DMS153 (cell line): ENCODE measurements at places on chromosomes 3 and 15.

DNA sequence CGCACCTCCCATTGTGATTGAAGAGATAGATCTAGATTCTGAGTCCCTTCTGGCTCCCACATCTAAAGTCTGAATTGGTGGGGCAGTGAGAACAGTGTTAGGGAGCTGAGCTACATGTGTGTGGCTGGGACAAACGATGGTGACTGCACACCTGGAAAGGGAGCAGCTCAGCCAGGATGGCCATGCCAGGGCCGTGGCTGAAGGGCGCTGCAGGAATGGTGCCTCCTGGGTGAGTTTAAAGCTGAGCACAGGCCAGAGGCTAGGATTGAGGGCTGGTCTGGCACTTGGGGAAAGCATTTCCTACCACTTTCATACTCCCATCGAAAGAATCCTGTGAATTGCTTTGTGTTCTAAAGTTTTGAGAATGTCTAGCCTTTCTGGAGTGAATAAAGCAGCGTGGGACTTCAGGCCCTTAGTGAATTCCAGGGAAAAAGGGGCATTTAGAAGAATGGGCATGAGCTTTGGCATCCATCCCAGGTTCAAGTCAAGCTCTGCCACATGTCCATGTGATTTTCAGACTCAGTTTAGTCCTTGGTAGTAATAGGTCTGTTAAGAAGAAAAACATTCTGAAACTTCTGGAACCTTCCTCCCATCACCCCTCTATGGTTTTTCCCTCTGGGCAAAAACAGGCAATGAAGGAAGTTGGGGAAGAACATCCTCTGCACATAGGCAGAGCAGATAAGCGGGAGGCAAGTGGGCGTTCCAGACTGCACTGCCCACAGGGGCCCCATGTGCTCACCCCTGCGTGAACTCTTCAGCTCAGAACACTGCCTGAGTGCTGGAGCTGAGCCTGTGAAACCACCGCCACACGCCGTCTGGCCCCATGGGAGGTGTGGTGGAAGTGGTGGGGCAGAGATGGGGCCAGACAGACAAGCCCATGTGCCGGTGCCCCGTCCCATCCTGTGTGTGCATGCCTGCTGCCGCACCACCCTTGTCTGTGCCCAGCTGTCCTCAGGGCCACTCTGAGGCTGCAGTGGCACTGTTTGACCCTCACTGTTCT lies 12.9 kb upstream of the CPNE9 start:
- no peak for DNase-seq

DNA sequence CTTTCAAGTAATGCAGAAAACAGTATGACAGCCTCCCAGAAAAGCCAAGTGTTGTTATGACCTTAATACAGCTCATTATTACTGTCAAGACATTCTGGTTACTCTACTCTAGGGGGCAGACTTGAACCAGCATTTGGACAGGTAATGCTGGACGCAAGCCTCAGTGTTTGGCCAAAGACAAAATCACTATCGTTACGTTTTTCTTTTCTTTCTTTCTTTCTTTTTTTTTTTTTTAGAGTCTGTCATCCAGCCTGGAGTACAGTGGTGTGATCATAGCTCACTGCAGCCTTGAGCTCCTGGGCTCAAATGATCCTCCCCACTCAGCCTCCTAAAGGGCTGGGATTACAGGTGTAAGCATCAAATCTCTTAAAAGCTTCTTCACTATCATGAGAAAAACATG lies 29.4 kb upstream of the TMEM45A start:
- DNase-seq: peak; percentile 45

- DNase-seq: no peak
Observed at GRCh38 chr15:68429691-68430470, 2.1 kb downstream of the ITGA11 start.

GRCh38 chr3:106345353-106346027 lies 476.7 kb upstream of the CBLB start:
- DNase-seq: no peak

GRCh38 chr3:189702066-189702646 lies 71.0 kb downstream of the TP63 start:
- no peak for DNase-seq

GRCh38 chr3:34793057-34793456 lies 846.3 kb upstream of the ARPP21 start:
- no peak for DNase-seq

- no peak for DNase-seq
Observed at GRCh38 chr3:52498137-52499054, 3.3 kb downstream of the STAB1 start.

DNA sequence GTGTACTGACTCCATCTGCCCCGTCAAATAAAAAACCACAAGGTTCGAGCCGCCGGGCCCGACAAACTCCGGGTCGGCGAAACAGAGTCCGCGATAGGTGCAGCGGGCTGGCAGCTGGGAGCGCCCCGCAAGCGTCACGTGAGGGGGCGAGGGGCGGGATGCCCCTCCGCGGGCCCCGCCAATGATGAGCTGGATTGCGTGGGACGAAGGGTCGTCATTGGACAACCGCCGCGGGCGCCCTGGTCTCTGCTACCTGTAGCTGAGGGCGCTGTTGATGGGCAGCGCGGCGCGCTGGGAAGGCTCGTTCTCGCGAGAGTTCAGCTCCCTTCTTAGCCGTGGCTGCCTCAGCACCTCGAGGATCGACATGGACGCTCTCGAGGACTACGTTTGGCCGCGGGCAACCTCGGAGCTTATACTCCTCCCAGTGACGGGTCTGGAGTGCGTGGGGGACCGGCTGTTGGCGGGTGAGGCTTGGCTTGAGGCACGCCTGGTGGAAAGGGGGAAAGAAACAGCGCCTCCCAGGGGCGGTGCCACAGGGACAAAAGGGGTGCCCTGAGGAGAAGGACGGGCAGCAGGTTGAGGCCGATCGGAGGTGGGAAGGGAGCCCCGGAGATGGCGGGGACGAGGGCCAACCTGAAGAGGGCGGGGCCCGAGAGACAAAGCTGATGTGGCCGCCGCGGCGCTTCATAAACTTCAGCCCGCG lies at the start of gene WDR6:
Gene WDR6, plus strand, starts transcription at position 324 of the 703 bp plus-strand sequence. Its CDS starts 41 bp downstream, at position 365.
- peak; percentile 87 for DNase-seq

DNA sequence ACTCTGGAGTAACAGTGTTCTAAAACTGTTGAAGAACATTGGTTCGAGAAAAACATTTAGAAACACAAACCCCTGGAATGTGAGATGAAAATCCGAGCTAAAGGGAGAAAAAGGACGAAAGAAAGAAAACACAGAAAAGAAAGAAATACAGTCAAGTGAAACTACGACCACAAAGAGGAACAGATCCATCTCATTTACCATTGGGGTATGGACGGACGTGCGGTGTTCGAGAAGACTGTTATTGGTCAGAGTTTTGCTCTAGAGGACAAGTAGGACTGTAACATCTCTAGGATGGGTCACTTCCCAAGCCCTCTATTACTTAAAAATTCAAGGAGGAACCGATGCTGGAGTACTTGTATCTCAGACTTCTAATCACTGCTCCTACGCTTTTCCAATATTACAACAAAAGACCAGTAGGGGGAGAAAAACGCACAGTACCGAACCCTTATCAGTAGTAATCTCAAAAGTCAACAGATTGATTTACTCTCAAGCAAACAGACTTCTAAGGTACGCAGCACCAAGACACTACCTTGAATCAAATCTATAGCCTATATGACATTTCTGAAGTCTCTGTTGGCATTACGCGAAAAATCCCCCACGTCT lies 1.1 kb upstream of the PIK3CA start:
- peak; percentile 67 for DNase-seq

GRCh38 chr15:94234300-94234699 lies 2.9 kb downstream of the MCTP2 start:
- no peak for DNase-seq

GRCh38 chr3:57658536-57658935 lies 34.3 kb downstream of the DENND6A start:
- no peak for DNase-seq

- no peak for DNase-seq
Observed at GRCh38 chr3:134106580-134106979, 76.9 kb upstream of the SLCO2A1 start.

GRCh38 chr3:175356899-175357324 lies 497.8 kb downstream of the NAALADL2 start:
- no peak for DNase-seq

GRCh38 chr3:86228101-86228500 lies 762.8 kb downstream of the VGLL3 start:
- no peak for DNase-seq

DNA sequence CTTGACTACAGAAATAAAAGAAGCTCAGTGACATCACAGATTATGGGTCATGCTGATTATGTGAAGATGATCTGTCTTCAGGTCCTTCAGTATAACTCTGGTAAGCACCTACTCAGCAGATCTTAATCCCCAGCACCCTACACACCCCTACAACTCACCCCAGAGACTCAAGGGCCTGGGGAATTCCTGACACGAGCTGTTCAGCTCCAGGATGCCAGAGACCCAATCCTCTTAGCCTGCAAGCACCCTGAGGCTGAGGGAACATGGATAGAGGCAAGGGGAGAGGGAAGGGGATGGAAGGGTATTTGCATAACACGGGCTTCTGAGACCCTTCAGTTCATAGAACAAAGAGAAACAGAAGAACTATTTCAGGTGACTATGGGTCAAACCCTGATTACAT lies 13.0 kb downstream of the GLB1 start:
- no peak for DNase-seq

DNA sequence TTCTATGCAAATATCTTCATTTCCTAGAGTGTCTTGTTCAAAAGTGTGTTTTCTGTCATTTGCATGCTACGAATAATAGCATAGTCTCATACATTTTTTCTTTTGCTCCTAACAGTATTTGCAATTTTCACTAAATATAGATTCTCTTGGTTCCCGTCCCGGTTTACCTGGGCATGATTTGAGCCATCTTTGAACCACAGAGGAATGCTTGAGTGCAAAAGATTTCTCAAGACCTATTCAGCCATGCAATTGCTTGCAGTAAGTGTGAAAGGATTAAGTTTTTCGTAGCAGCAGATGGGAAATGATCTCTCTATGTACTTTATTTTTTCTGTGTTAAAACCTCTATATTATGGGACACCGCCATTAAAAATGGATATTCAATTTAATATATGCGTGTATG lies 733.0 kb downstream of the ZPLD1 start:
- DNase-seq: no peak

DNA sequence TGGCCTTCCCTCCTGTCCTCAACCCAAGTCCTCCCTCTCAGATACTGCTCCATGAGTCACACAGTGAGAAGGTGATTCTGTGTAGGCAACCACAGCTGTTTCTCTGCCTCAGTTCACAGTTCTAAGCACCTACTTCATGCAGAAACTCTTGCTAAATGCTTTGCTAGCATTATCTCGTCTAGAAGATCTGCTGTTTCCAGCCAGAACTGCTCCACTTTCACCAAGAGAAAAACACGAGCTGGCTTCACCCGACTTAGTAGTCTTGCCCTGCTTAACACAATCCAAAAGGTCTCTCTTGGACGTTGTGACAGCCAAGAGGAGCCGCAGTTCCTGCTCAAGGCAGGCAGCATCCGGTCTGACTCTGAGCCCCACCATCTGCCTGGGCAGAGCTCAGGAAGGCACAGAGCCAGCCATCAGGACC lies 272.1 kb downstream of the UACA start:
- DNase-seq: no peak

- DNase-seq: no peak
Observed at GRCh38 chr3:87182023-87182422, 45.1 kb upstream of the CHMP2B start.

- DNase-seq: no peak
Observed at GRCh38 chr3:16146015-16146730, 28.3 kb upstream of the GALNT15 start.

GRCh38 chr3:112496366-112497067 lies 2.8 kb downstream of the BTLA start:
- no peak for DNase-seq

GRCh38 chr3:186170516-186170915 lies 61.6 kb upstream of the ETV5 start:
- no peak for DNase-seq

GRCh38 chr3:191380001-191380400 lies 49.7 kb upstream of the UTS2B start:
- no peak for DNase-seq

DNA sequence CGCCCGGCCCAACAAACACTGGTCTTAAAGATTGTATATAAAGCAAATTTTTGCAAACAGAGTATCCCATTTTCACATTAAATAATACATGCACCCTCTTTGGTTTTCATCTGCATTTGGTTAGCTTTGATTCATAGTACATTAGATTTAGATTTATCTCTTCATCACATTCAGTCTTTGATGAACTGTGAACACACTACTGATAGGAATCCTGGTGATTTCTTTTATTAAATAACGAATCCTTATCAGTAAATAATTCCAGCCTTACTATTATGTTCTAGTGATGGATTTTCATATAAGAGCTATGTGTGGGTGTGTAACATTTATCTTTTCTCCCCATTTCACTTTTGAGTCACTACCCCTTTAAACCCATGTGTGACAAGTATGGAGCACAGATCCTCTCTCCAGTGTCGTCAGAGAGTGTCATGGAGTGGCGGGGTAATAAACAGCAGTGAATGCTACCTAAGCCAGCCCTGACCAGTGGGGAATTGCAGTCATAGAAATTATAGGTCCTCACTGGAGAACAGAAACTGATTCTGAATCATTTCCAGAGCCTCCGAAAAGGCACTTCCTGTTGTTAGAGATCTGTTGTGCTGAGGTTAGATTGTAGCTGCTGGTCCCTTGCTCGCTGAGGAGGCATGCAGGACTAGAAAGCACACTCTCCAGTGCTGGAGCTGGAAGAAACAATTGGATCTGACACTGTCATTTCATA lies 22.0 kb downstream of the SLC7A14 start:
- peak; percentile 54 for DNase-seq

DNA sequence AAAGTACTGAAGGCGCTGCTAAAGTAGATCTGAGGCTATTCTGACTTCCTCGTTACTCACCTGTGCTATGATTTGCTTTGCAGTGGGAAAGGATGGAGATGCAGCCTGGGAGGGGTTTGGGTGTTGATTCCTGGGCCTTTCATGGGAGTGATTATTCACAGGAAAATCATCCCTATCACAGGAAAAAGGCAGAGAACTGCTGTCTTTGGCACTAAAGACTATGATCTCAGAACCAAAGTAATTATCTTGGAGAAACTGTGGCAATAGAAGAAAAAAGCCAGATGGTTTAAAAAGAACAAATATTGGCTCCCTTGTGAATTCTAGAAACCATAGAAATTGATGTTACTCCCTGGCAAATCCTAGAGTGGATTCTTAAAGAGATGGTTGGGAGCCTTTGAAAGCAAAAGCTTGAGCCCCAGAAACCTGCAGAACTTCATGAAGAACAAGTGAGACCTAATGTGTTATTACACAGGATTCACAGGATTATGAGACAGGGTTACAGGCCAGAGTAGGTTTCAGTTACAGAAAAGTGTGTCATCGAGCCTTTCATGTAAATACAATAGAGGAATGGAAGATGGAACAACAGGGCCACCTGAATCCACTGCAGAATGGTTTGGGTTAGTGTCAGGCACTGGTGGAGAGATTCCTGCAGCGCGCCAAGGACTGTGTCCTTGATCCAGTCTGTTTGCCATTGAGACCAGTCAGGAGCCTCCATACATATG lies 85.7 kb downstream of the OXNAD1 start:
- no peak for DNase-seq
